GM12878 (cell line): ENCODE measurements at places on chromosomes 3 and 15.

GRCh38 chr3:151307583-151308488, 8.8 kb downstream of the GPR87 start:
- no peak overlapping the region for H3K4me3 ChIP-seq
- H3K27me3 ChIP-seq, result no peaks in the 10 kb centered on the region; the same call in 1 of the 2 replicates
- DNase-seq, result no peak
- H3K4me1 ChIP-seq, result no peaks in the 10 kb centered on the region
- H3K27ac ChIP-seq, result no peak overlapping the region
- no peaks in the 10 kb centered on the region for H3K36me3 ChIP-seq

DNA sequence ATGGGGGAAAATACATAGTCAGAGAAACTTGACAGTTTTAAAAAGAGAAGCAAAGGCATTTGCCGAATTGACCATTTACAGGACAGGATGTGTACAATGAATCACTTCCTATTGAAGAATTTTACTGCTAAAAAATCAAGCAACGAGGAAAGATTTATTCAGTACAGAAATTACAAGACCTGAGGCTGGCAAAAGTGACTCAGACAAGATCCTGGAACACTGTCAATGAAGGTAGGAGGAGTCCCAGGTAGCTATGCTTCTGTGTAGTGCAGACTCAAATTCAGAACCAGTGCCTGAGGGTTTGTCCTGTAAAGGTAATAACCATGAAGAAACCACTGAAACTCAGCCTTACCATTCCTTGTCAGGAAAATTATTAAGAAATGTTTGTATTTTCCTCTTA, 120.9 kb downstream of the ZMAT3 start:
- H3K4me3 ChIP-seq, result no peak overlapping the region
- H3K36me3 ChIP-seq, result no peaks in the 10 kb centered on the region
- H3K27me3 ChIP-seq, result no peaks in the 10 kb centered on the region
- no peak overlapping the region for H3K27ac ChIP-seq

GRCh38 chr3:182063742-182064141, 352.0 kb downstream of the SOX2 start:
- H3K4me1 ChIP-seq, result no peaks in the 10 kb centered on the region
- H3K4me3 ChIP-seq, result no peak overlapping the region
- no peaks in the 10 kb centered on the region for H3K36me3 ChIP-seq
- H3K27me3 ChIP-seq, result 0 out of 2 replicates have a peak, but pooled peaks cover 2% of the 10 kb centered on the region

- H3K4me3 ChIP-seq, result no peak overlapping the region
- no peak overlapping the region for H3K27ac ChIP-seq
- DNase-seq, result no peak
- peaks cover 13% of the 10 kb centered on the region for H3K36me3 ChIP-seq
Measured at GRCh38 chr3:39080026-39080425, 27.4 kb downstream of the GORASP1 start.

- H3K4me1 ChIP-seq, result peaks cover 3% of the 10 kb centered on the region
- no peaks in the 10 kb centered on the region for H3K27me3 ChIP-seq
- H3K27ac ChIP-seq, result peak overlapping the region; percentile 86
- peak overlapping the region; percentile 91 for H3K4me3 ChIP-seq
- no peak for DNase-seq
Measured at GRCh38 chr3:16265455-16265786, 409 bp downstream of the OXNAD1 start.

- H3K36me3 ChIP-seq, result no peaks in the 10 kb centered on the region
- H3K27me3 ChIP-seq, result no peaks in the 10 kb centered on the region
- H3K4me3 ChIP-seq, result no peak overlapping the region
- H3K27ac ChIP-seq, result no peak overlapping the region
- no peaks in the 10 kb centered on the region for H3K4me1 ChIP-seq
Measured at GRCh38 chr3:94524102-94524919, 461.4 kb downstream of the NSUN3 start.

DNA sequence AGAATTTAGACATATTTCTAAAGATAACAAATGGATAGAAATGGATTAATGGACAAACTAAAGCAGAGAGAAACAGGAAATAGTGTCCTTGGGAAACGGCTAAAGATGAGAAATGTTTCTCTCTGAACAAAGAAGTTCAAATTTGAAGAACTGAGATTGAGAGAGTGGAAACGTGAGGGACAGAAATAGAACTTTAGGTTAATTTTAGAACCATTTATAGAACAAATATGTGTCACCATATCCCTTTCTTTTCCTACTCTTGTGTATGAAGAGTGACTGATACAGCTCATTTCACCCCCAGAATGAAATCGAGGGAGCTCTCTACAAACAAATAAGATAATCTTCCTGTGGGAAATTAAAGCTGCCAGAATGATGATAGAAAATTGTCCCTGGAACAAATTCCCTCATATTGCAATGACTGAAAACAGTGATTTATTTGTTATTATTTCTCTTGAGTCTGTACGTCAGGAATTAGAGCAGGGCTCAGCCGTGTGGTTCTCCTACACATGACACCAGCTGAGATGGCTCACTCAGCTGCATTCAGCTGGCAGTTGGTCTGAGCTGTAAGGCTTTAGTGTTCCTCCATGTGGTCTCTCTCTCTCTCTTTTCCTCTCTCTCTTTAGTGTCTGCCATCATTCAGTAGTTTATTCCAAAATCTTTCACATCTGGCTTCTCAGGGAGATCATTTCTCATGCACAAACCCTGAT, 46.6 kb upstream of the ARPP21 start:
- no peak for DNase-seq
- H3K4me3 ChIP-seq, result no peak overlapping the region
- H3K27me3 ChIP-seq, result no peaks in the 10 kb centered on the region
- no peaks in the 10 kb centered on the region for H3K36me3 ChIP-seq
- H3K27ac ChIP-seq, result peak overlapping the region; percentile 42; the same call in 1 of the 2 replicates
- H3K4me1 ChIP-seq, result peaks cover 10% of the 10 kb centered on the region

- H3K4me1 ChIP-seq, result no peaks in the 10 kb centered on the region
- H3K27ac ChIP-seq, result no peak overlapping the region
- H3K4me3 ChIP-seq, result no peak overlapping the region
- H3K36me3 ChIP-seq, result peaks cover 2% of the 10 kb centered on the region
- no peak for DNase-seq
Measured at GRCh38 chr3:45816544-45816943, 20.2 kb upstream of the SLC6A20 start.

DNA sequence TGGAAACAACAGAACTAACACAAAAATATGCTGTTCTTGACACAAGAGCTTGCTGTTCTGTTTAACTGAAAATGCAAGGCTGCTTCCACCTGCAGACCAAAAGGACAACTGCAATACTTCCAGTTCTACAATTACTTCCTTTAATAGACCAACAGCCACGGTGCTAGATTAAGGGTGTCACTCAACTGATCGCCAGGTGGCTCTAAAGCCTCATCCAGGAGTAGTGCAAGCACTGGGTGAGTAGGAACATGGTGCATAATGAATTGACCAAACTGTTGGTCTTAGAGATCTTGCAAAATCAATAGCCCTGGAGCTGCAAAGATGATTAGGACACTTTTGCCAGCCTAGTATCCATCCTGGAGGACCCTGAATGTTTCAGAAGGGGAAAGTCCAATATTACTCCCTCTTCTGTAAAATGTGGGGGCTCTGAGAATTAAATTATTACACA, 3.6 kb upstream of the CLDN16 start:
- DNase-seq, result peak; percentile 19
- no peak overlapping the region for H3K27ac ChIP-seq
- no peaks in the 10 kb centered on the region for H3K27me3 ChIP-seq

DNA sequence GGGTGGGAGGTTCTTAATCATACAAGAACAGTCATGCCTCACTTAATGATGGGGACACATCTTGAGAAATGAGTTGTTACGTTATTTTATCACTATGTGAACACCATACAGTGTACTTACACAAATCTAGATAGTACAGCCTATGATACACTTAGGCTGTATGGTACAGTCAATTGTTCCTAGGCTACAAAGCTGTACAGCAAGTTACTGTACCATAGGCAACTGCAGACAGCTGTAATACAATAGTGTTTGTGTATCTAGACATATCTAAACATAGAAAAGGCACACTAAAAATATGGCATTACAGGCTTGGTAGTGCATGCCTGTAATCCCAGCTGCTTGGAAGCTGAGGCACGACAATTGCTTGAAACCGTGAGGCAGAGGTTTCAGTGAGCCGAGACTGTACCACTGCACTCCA, 55.7 kb upstream of the PLXND1 start:
- no peak overlapping the region for H3K27ac ChIP-seq
- no peaks in the 10 kb centered on the region for H3K27me3 ChIP-seq
- peaks cover 11% of the 10 kb centered on the region; the same call in 1 of the 2 replicates for H3K4me1 ChIP-seq
- DNase-seq, result no peak

- no peak overlapping the region for H3K4me3 ChIP-seq
- H3K4me1 ChIP-seq, result no peaks in the 10 kb centered on the region
- H3K27me3 ChIP-seq, result no peaks in the 10 kb centered on the region
Measured at GRCh38 chr3:104596054-104596453, 770.7 kb upstream of the ALCAM start.

DNA sequence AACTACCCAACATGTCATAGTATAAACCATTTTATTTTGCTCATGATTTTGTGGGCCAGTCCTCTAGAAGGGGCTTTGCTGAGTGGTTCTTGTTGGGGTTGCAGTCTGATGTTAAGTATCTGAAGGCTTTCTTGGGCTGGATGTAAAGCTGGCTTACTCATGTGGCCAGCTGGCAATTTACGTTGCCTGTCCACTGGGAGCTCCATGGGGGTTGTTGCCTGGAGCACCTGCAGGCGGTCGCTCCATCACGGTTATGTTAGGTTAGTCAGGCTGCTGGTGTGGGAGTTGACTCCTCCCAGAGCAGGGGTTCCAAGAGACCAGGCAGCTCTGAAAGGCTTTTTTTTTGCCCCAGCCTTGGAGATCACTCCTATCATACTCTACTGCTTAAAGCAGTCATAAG, 98.1 kb downstream of the NR1D2 start:
- no peaks in the 10 kb centered on the region for H3K27me3 ChIP-seq
- H3K4me3 ChIP-seq, result no peak overlapping the region
- DNase-seq, result no peak
- H3K36me3 ChIP-seq, result no peaks in the 10 kb centered on the region
- no peaks in the 10 kb centered on the region for H3K4me1 ChIP-seq
- H3K27ac ChIP-seq, result no peak overlapping the region

GRCh38 chr3:57006179-57006657, 54.2 kb upstream of the SPATA12 start:
- no peak overlapping the region for H3K27ac ChIP-seq
- DNase-seq, result no peak
- H3K27me3 ChIP-seq, result no peaks in the 10 kb centered on the region
- no peak overlapping the region for H3K4me3 ChIP-seq

DNA sequence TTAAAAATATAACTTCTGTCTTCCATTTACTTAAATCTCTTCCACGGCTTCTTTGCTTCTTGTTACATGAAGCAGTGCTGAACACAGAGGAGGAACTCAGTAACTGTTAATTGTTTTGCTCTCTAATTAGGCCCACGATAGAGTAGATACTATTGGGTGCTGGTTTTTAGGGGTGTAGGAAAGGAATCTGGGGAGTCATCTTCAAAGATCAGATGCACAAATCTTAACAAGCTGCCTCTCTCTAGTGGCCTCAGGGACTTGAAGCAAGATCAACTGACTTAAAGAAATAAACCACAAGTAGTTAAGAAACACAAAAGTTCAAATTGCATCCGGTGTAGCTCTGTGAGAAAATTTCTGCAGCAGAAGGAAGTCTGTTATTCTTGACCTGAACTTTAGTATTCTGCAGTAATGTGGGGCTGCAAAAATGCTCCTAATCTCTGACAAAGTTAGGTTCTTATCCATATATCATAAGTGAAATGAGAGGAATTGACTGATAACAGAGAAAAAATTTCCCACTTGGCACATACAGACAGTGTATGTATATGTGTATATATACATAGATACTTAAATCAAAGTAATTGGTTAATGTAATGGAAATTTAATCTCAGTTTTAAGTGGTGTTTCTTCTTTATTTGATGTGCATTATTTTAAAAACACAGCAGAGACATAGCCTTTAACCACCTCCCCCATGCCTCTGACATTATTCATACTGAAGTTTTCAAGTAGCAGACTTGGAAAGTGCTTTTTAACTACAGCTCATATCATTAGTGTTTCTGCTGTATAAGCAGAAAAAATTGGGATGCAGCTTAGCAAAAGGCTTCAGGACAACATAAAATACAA, 51.8 kb downstream of the CHST2 start:
- H3K36me3 ChIP-seq, result no peaks in the 10 kb centered on the region
- H3K27me3 ChIP-seq, result no peaks in the 10 kb centered on the region
- peaks cover 35% of the 10 kb centered on the region for H3K4me1 ChIP-seq
- peak; percentile 77 for DNase-seq

GRCh38 chr3:11155341-11156025, 1.2 kb downstream of the HRH1 start:
- no peak for DNase-seq
- H3K4me1 ChIP-seq, result no peaks in the 10 kb centered on the region

- DNase-seq, result no peak
- no peaks in the 10 kb centered on the region for H3K27me3 ChIP-seq
- no peaks in the 10 kb centered on the region for H3K4me1 ChIP-seq
- no peak overlapping the region for H3K27ac ChIP-seq
Measured at GRCh38 chr3:190597291-190597690, 83.4 kb downstream of the IL1RAP start.

DNA sequence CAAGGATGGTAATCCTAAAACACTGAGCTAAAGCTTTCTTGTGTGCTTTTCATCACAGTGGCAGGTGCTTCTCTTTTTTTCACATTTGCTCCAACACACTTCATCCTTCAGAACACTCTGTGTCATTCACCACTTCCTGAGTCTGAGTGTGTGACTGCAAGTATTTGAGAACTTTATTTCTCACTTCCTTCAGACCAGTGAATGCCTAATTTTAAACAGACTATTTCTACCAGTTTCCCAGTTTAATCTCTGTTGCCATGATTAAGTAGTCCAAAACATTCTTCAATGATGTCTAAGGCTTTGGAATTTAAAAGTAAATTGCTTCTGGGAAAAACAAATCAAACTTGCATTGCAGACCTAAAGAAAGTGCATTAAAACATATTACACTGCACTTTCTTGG, 541.2 kb downstream of the RBMS3 start:
- no peaks in the 10 kb centered on the region for H3K4me1 ChIP-seq
- no peak overlapping the region for H3K4me3 ChIP-seq
- H3K36me3 ChIP-seq, result no peaks in the 10 kb centered on the region
- no peak overlapping the region for H3K27ac ChIP-seq
- DNase-seq, result no peak

DNA sequence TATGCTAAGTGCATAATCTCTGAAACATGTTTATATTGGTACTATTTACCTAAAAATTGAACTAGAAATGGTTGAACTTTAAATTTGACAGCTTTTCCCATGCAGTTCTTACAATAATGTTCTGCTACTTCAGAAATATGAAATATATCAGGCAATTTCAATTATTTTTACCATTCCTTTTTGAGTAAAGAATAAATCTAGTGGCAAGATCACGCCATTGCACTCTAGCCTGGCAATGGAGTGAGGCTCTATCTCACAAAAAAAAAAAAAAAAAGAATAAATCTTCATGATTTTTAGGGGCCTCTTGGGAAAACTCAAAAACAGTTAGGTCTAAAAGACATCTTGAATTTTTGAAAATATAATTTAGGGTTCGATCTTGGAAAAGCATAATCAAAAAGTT, 10.6 kb upstream of the DNAAF4 start:
- H3K4me3 ChIP-seq, result no peak overlapping the region
- no peaks in the 10 kb centered on the region for H3K27me3 ChIP-seq
- no peaks in the 10 kb centered on the region for H3K36me3 ChIP-seq
- H3K4me1 ChIP-seq, result no peaks in the 10 kb centered on the region
- no peak overlapping the region for H3K27ac ChIP-seq

GRCh38 chr3:179150610-179151009, 2.5 kb downstream of the PIK3CA start:
- DNase-seq, result no peak
- H3K27ac ChIP-seq, result no peak overlapping the region
- H3K4me1 ChIP-seq, result peaks cover 5% of the 10 kb centered on the region; the same call in 1 of the 2 replicates
- no peaks in the 10 kb centered on the region for H3K27me3 ChIP-seq
- H3K36me3 ChIP-seq, result no peaks in the 10 kb centered on the region

- peaks cover 11% of the 10 kb centered on the region for H3K27me3 ChIP-seq
- H3K27ac ChIP-seq, result no peak overlapping the region
- no peak overlapping the region for H3K4me3 ChIP-seq
- DNase-seq, result no peak
Measured at GRCh38 chr15:68434021-68434420, 2.1 kb upstream of the ITGA11 start.
